Dorsolateral prefrontal cortex (tissue), 122 donors: ENCODE measurements at places on chromosomes 7 and 10.

- peak; percentile 21 for DNase-seq
Measured at GRCh38 chr10:77926566-77927401, at the start of gene DLG5. DLG5 (minus strand) TSS chr10:77926755; CDS start chr10:77926520, 235 bp downstream.

DNA sequence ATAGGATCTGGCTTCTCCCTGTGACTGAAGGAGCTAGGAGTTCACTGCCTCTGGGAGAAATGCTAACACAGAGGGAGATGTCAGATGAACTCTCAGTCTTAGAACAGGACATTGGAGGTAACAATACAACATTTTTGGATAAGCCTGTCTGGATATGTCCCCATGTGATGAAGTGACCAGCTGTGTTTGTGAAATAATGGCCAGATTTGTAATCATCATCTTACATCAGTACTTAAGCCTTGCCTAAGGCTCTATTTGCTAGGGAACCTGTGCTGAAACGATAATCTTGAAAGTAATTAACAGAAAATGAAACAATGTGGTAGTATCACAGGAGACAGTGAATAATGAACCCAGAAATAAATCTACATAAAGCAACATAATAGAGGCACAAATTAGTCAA is 56.2 kb downstream of the CRPPA start:
- DNase-seq = no peak

- DNase-seq = peak; percentile 76
Measured at GRCh38 chr7:1664711-1665548, 5.1 kb upstream of the ELFN1 start.

GRCh38 chr10:118980870-118981269 is 48.6 kb upstream of the NANOS1 start:
- no peak for DNase-seq

DNA sequence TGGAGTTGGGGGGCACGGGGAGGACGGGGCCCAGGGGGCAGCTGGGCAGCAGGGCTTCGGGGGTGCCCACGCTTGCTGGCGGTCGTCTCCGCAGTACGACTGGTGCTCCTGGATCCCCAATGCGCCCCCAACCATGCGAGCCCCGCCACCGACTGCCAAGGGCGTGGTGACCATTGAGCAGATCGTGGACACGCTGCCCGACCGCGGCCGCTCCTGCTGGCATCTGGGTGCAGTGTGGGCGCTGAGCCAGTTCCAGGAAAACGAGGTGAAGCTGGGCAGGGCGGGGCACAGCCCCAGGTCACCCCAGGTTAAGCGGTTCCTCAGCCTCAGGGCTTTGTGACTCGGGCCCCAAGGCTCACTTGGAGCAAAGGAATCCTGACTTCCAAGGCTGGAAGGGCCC is 70.0 kb downstream of the ALOX5 start:
- no peak for DNase-seq

- DNase-seq = no peak
Measured at GRCh38 chr10:66321723-66322665, 603.8 kb upstream of the LRRTM3 start.

DNA sequence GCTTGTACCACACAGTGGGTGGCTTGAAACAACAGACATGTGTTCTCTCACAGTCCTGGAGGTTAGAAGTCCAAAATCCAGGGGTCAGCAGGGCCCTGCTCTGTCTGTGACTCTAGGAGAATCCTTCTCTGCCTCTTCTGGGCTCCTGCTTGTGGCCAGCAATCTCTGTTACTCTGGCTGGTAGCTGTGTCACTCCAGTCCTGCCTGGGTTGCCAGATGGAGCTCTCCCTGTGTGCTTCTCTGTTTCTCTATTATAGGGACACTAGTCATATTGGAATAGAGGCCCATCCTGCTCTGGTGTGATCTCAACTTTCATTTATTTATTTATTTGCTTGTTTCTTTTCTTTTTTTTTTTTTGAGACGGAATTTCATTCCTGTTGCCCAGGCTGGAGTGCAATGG is 276.6 kb upstream of the GALNT17 start:
- DNase-seq = no peak

DNA sequence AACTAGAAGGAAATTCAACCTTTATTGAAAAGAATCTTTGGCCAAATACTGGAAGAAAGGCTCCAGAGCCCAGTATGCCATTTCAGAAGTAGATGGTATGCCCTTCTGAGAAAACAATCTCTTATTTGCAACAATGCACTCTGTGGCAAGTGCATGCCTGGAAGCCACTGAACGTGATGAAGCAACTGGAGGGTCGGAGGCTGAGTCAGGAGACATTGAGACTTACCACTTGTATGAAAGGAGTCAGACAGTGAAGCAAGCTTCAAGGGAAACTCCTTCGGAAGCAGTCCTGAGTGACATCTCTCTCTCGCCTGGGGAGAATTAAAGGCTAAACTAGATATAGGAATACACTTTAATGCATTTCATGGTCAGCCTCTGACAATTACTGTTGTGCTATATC is 353.7 kb downstream of the NRG3 start:
- DNase-seq = no peak
